Dermis microvascular lymphatic vessel endothelial cell (primary cell): ENCODE measurements at places on chromosomes 4 and X. TPM values are rescaled to one million over a fixed set of nuclear protein-coding genes. Genes with fewer than 3 reads are reported as not detected.

Gene SH2D1A
- not detected in 2 replicates for total RNA-seq

Gene ENOX2
- total RNA-seq = 10.7 and 12.3 TPM in 2 replicates

Gene PLA2G12A
- 5.8 and 7.8 TPM in 2 replicates for total RNA-seq

Gene FAM156A
- total RNA-seq = 4.9 and 5.3 TPM in 2 replicates

Gene SMIM10
- total RNA-seq = 1.5 and 1.9 TPM in 2 replicates

DNA sequence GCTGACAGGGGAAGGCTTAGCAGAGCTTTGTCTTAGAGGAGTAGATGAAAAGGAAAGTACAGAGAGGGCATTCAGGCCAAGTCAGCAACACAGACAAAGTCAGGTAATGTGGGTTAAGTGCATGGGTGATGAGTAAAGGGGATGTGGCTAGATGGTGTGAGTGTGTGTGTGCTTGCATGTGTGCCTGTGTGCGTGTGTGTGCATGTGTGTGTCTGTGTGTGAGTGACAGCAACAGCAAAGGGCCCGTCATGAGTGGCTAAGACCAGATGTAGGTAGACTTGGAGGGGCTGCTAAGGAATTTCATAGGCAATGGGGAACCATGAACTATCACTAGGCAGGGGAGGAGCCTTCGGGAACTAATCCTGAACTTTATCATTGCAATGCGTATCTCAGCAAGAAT is 2.2 kb upstream of the GPR78 start:
- DNase-seq = no peak

DNA sequence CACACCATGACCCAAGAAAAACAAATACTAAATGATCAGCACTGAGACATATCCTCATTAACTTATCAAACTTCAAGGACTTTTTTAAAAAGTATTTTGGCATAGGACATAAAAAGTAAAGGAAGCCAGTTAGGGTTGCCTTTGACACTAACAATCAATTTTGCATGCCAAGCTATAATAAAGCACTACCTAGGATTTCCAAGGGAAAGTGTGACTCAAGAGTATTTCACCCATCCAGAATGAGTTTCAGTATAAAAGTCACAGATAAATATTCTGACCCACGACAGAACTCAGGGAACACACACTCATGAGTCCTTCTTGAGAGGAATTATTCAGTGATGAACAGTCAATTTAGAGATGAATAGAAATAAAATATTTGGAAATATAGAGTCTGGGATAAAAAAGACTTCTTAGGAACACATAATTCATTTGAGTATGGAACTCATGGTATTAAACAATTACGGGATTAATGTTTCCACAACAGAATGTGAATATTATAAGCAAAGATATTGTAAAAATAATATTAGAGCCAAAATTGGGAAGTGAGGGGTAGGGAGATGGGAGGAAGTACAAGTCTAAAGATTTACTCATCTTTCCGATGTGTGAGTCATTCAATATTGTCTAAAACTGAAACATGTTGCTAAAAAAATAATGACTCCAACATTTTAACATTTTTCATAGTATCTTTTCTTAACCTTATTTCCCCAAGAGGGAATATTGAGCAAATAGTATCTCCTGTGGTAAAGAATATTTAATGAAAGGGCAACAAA is 143.5 kb upstream of the LNX1 start:
- peak; percentile 41 for DNase-seq

GRCh38 chr4:64385220-64385619 is 24.0 kb downstream of the TECRL start:
- DNase-seq = no peak

DNA sequence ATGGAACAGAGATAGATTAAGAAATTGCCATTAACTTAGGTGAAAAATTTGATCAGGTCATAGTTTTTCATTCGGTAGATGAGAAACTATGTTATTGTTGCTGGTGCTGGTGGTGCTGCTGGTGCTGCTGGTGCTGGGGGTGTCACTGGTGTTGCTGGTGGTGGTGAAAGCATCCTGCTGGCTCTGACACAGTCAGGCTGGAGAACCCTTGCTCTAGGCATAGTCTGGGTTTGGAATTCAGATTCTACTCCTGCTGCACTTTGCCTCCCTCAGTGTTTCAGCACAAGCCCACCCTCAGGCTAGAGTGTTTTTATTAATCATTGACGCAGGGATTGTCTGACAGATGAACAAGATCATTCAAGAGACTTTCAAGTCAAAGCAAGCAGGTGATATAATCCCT is 80.2 kb downstream of the USP46 start:
- no peak for DNase-seq

DNA sequence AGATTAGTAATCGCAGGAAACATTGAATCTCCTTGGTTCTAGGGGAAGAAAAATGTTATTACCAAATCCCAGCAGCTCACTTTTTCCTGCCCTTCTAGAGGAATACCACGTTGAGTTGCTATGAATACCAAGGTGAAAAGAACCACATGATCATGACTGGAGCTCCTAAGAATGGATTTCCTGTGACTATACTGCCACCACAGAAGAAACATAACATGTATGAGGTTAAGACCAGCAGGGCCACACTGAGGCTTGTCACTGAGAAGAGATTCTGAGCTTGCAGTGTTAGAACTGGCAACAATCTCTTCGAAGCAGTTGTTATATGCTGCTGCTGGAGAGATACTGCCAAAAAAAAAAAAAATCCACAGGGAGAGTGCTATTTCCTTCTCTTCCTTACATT is 1235.3 kb downstream of the FSTL5 start:
- DNase-seq = no peak

DNA sequence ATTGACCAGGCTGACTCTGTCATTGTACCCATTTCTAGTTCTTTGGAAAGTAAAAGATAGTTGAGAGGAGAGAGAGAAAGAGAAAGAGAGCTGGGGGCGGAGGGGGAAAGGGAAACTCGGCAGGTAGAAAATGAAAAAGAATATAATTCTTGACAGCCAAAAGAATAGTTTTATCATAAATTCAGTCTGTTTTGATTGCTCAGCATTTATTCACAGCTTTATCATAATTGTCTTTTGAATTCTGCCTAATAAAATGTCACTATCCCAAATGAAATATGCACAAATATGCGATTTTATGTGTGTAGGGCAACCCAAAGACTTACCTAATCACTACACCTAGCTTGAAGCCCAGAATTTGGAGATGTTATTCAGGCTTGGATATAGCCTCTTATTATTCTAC is 1024.0 kb upstream of the PABPC4L start:
- DNase-seq = no peak

GRCh38 chrX:38868941-38869401 is 67.7 kb downstream of the MID1IP1 start:
- peak; percentile 27 for DNase-seq

- DNase-seq = no peak
Measured at GRCh38 chr4:150391052-150391451, 190.9 kb upstream of the MAB21L2 start.

GRCh38 chrX:19334945-19335626 is 8.6 kb upstream of the PDHA1 start:
- DNase-seq = no peak

DNA sequence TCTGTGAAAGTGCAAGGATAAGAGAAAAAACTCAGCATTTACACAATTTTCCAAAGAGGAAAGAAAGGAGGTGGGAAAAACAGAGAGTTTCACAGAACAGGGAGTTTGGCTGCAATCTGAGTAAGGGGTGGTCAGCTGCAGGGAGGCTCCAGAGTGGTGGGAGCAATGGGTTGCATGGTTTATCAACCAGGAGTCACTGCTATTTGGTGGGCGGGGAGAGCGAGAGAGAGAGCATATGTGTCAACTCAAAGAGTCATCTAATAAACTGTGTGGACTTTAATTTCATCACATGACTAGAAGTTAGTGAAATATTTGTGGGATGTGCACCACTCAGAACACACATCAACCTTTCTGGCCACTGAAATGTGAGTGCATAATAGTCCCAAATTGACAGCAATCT is 94.6 kb downstream of the FAM13A start:
- DNase-seq = no peak

- DNase-seq = no peak
Measured at GRCh38 chr4:152094970-152095700, 334.3 kb upstream of the GATB start.

DNA sequence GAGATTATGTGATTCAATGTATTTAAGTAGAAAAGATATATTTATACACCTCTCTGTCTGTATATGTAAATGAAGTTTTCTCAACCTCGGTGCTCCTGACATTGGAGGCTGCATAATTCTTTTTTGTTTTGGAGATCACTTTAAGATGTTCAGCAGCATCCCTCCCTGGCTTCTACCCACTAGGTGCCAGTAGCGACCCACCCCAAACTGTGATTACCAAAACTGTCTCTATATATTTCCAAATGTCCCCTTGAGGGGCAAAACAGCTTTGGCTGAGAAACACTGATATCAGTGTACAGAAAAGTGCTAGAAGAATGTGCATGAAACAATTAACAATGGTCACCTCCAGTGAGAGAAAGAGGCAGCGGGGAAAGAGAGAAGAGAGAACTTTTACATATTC is 51.2 kb downstream of the DCX start:
- DNase-seq = no peak

DNA sequence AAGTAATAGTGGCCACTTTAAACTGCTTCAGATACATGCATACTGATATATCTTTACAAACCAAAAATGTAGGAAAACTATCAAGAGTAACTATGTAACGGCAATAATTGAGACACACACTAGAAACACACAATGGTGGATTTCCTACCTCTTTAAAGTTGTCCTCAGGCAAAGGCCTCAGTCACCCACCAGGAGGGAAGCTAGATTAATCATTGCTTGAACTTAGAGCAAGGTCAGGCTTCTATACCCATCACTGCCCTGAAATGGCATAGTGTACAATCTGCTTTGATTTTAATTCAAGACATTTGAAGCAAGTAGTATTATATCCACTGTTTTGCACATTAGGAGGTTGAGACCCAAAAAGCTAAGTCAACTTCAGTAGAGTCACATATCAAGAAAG is 110.9 kb downstream of the AREG start:
- DNase-seq = no peak

DNA sequence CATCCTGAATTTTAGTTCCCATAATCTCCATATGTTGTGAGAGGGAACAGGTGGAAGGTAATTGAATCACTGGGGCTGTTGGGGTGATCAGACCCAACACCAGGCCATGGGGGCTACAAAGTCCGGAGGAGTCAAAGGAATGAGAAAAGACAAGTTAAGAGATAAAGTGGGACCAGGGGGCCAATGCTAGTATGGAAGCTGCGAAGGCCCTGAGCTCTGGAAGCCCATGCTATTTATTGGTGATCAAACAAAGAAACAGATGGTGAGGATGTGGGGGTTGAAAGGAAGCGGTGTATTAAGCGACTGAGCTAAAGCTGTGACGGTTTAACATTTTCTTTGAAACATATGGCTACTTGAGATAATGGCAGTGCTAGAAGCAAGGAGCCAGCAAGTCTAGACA is 132.8 kb downstream of the PDGFC start:
- no peak for DNase-seq

DNA sequence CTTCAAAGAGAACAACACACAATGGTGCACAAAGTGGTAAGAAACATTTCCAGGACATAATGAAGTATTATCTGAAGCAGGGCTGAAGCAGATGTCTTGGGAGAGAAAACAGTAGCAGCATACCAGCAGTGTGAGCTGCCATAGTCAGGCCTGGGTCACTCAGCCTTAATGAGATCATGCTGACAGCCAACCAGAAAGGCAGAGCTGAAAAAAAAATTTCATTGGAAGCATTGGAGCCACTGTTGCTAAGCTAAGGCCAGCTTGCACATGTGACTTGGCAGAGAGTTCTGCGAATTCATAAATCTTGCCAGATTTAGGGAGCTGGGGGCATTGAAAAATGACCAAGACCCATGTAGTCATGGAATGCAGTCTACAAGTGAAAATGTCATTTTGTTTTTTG is 444.0 kb upstream of the PITX2 start:
- no peak for DNase-seq

DNA sequence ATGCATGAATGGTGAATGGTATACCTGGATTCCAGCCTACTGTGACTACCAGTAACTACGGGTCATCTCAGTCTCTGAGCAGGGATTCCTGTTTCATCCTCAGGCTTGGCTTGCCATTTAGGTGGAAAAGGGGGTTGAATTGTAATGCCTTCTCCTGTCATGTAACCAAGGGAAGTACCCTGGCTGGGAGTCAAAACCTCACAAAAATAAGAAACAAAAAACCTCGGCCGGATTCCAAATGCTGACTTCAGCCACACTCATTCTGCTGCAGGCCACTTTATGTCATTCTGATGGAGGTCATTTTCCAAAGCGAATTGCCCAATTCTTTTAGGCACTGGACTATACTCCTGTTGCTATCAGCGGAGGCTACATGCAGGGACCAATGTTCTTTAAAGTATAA is 324.7 kb downstream of the LDB2 start:
- peak; percentile 52 for DNase-seq

- no peak for DNase-seq
Measured at GRCh38 chr4:182246401-182247205, 3.4 kb downstream of the TENM3 start.

DNA sequence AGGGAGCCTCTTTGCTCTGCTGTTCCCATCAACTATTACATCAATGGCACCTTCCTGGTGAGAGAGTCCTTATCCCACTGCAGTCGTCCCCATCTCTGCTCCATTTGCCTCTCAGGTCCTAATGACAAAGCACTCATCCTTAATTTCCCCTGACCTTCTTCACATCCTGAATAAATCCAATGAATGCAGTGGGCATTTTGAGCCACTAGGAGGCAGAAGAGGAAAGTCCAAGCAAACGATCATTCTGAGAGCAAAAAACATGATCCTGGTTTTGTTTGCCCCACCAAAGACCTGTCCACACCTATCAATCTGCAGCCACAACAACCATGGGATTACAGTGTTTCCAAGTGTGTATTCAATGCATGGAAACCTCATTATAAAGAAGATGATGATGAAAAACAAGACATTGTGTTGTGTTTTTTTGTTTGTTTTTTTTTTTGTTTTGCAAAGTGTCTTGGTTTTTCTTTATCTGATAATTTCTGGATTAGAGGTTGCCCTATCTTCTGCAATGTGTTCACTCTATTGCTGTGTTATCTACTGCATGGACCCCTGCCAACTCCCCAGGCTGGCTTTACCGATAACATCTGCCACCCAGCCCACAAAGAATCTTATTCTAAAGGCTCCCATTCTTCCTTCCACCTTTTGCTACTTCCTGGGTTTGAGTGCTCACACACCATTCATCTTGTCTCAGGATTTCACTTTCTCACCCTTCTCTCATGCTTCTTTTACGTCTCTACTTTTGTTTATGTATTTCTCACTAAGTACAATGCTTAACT is 207.2 kb downstream of the NLGN4X start:
- peak; percentile 1 for DNase-seq

DNA sequence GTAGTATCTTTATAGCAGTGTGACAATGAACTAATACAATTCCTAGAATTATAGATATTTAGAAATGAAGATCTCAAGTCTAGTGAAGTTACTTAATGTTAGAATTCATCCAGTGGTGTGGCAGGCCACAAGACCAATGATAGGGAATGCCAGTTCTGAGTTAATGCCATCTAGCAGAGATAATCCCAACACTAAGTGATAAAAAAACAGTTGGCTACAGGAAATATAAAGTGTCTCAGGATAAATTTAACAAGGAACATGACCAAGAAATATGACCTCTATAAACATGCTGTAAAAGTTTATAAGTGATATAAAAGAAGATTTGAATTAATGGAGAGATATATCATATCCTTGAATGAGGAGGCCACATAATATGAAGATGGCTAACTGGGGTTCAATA is 1790.5 kb upstream of the ADGRL3 start:
- no peak for DNase-seq
